NCI-H146 (cell line): ENCODE measurements at places on chromosomes 16 and 17.

DNA sequence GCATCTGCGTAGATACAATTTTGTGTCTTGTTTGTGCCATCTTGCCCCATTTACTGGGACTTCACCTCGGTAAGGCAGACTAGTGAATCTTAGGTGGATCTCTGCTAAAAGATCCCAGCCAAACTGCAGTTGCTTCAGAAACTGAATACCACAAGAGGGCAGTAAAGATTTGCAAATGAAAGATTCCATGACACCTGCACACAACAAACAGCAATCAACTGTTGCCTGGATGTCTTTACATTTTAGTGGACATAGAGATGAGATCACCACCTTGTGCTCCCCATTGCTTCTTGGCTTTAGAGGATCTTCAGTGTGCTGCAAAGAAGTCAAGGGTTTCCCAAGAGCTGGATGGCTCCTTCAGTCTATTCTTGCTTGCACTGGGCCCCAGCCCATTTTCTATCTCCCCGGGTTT, 119.2 kb upstream of the CACNG5 start:
- DNase-seq: peak; percentile 83

- no peak for DNase-seq
Observed at GRCh38 chr16:55035956-55036355, 105.3 kb downstream of the IRX5 start.

DNA sequence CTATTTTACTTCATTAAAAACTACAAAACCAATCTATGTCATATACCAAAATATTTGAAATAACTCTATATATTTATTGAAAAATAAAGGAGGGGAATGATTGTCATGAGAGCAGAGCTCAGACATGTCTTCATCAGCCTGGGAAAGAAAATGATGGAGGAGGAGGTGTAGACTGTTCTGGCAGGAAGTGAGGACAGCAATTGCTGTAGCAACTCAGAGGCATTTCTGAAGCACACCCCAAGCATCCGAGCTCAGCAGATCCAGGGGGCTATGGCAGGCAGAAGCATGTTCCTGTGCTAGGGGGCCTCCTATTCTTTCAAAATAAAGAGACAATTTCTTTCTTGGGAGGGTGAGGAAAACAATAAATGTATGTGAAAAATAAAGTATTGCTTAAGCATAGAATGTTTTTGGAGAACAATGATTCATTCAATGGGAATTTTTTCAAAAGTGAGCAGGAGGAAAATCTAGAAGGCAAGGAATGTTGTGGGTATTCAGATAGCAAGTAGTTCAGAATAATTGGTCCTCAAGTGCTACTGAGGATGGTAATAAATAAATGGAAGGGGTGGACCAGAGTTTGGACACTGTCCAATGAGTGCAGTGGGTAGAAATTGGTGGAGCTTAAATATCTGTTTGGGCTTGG, 383.4 kb downstream of the CDH11 start:
- no peak for DNase-seq

- no peak for DNase-seq
Observed at GRCh38 chr17:10316801-10317542, 55.8 kb downstream of the MYH13 start.

DNA sequence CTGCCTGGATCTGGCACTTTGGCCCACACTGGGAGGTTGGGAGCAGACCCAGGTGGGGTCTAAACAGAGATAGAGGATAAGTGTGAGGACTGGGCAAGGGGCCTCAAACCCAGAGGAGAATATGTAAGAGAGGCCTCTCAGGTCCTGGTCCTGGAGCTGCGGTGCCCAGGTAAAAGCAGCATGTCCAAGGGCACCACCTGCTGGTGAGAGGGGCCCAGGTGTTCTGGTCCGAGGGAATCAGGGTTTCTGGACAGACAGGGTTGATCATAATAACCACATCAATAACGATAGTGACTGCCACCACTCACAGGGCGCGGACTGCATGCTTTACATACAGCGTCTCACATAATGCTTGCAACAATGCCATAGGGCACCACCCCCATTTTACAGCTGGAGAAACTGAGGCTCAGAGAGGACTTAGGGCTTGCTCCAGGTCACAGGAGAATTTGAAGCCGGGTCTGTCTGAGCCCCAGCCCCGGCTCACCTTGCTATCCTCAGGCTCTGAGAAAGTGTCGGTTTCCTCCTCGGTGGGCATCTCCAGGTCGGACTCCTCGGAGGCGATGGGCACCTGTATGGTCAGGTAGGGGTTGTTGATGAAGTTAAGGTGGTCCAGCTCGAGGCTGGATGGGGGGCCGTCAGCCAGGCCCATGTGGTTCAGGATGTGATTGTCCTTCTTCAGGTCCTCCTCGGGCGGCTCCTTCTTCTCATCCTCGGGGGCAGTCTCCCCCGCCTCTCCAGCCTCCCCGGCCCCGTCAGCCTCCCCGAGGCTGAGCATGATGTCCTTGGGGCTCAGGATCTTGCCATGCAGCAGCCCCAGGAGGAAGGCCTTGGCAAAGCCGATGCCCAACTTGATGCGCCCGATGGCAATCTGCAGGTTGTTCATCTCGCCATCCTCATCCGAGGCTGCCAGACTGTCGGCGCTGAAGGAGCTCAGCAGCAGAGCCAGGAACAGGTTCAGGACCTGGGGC, 19.1 kb upstream of the CD79B start:
- DNase-seq: peak; percentile 52

DNA sequence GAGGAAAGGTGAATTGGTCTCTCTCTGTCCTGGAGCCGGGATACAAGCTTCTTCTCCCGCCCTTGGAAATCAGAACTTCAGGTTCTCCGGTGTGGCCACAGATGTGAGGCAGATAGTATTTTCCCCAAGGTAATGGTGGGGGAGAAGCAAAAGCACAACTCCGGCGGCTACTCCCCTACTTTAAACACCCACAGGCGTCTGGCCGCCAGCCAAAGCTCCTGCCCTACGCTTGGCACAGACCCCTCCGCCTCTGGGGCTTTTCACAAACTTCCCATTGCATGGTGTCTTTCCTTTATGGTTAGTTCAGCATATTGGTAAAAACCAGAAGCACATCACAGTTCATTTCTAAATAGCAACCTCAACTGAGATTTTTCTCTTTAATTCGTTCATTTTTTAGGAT, 39.4 kb upstream of the B4GALNT2 start:
- no peak for DNase-seq

DNA sequence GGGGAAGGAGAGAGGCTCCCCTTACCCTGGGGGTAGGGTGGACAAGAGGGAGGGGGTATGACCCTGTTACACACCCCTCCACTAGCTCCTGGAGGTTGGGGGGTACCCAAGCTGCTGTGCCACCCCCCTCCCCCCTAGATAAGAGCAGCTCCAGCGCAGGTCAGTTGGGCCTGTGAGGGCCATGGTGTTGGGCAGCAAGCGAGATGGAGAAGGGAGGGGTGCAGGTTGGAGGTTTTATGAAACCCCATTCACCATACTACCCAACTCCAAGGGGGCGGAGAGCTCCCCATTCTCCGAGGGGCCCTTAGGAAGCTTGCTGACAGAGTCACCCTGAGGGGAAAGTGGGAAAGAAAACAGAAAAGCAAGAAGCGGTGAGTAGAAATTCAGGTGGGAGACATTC, 1.7 kb upstream of the SOX15 start:
- DNase-seq: no peak

DNA sequence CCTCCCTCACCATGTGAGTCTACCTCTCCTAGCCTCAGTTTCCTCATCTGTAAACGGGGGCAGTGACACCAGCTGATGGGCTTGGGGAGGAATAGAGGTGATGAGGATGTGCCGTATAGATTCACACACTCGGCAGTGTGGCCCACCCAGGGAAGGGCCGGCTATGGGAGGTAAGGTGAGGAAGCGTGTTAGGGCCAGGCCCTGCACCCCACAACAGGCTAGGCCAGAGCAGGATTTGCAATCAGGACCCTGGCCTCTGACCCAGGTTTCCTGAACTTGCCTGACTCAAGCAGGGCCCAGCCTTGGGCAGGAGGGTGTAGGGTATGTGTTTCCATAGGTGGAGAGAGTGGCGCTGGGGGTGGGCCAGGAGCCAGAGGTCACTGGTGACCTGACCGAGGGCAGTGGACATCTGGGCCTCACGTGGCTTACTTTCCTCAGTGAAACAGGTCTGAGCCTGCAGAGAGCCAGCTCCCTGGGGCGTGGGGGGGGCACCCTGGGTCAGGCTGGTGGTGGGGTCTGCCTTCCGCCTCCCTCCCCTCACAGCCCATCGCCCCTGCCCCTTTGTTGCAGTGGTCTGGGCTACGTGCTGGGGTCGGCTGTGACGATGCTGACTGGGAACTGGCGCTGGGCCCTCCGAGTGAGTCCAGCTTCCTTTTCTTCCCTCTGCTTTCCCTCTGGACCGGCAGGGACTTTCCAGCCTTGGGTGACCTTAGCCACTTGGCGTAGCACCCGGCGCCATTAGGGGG, 12.8 kb downstream of the SPNS3 start:
- DNase-seq: no peak

DNA sequence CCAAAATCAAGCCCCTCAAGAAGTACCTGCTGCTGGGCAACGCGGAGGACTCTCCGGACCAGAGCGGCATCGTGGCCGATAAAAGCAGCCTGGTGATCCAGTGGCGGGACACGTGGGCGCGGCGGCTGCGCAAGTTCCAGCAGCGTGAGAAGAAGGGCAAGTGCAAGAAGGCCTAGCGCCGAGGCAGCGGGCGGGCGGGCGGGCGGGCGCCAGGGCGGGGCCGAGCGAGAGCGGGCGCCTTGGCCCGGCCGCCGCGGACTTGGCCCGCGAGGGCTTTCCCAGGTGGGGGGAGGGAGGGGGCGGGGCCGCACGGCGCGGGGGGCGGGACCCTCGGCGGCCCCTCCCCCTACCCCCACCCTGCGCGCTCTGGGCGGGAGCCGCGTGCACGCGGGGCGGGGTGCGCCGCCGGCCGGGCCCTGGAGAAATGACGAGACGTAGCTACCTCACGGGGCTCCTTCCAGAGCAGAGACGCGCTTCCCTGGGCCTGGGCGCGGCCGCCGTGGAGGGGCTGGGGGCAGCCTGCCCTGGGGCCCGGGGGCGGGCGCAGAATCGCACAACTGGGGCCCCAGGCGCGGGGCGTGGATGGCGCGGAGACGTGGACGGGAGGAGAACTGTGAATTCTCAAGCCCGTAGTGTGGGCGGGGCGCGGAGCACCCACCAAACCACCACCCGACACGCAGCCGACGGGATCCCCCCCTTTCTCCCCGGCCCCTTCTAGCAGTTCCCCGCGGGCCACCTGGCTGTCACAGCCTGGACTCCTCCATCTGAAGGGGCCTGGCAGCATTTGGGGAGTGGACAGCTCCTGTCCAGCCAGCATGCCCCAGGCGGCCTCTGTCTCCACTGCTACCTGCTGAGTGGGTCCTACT, 218.7 kb downstream of the NTN1 start:
- DNase-seq: no peak

GRCh38 chr16:28830531-28830930, 7.7 kb downstream of the ATXN2L start:
- no peak for DNase-seq

DNA sequence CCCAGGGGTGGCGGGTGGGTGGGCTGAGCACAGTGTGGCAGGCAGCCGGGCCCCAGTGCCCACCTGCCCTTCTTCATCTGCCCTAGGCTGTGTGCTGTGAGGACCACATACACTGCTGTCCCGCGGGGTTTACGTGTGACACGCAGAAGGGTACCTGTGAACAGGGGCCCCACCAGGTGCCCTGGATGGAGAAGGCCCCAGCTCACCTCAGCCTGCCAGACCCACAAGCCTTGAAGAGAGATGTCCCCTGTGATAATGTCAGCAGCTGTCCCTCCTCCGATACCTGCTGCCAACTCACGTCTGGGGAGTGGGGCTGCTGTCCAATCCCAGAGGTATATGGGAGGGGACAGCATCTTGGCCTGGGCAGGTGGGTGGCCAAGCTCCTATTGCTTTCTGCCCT, 6.4 kb downstream of the GRN start:
- no peak for DNase-seq

- DNase-seq: no peak
Observed at GRCh38 chr17:32936186-32936893, 8.4 kb downstream of the TMEM98 start.

- no peak for DNase-seq
Observed at GRCh38 chr16:53904533-53904932, 200.6 kb downstream of the FTO start.

- no peak for DNase-seq
Observed at GRCh38 chr17:52148288-52148968, 10.1 kb downstream of the CA10 start.

DNA sequence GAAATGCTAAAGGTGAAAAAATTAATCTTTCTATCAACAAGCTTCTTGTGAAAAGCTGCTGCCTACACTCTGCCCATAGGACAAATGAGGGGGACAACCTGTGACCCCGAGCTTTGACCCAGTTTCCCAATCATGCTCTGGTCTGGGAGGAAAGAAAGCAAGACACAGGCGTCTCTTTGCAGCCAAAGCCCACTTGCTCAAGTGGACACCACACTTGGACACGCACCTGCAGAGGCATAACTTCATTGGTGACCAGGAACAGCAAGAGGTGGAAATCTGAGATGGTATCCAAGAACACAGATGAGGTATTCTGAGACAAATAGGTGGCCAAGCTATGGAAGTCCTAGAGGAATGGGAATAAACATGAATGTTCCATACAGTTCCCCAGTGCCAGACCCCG, 15.0 kb upstream of the FAAP100 start:
- DNase-seq: no peak

- no peak for DNase-seq
Observed at GRCh38 chr16:31464348-31464769, 5.1 kb downstream of the ARMC5 start.

DNA sequence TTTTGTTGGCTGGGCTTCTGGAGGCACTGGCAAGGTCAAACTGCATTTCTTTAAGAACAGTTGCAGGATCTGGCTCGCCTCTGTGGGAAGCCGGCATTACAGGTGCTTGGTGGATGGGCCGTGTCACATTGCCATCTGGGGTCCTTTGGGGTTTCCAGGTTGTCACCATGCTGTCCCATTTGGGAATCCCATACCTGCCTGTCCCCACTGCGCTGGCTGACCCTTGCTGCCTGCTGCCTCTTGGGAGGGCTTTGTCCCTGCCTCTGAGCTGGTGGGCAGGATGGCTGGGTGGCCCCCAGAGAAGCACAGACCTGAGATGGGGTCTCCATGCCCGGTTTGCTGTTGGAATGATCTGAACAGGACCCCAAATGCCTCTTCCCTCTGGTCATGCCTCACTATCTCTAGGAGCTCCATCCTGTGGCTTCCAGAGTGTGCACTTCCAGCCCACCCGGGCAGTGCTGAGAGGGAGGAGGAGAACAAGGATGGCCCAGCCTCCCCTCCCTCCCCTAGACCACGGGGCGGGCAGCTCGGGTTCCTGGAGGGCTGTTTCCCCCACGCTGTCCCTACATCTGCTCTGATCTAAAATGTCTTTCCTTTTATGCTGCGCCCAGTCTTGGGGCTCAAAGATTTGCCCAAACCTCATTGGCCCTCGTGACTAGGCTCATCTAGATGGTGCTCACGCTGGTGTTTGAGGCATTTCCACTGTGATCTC, 28.0 kb downstream of the OR1D5 start:
- no peak for DNase-seq

- peak; percentile 17 for DNase-seq
Observed at GRCh38 chr16:11312718-11313492, 31.8 kb upstream of the PRM1 start.
